ENCODE measurements at places on chromosomes 2 and 18.

DNA sequence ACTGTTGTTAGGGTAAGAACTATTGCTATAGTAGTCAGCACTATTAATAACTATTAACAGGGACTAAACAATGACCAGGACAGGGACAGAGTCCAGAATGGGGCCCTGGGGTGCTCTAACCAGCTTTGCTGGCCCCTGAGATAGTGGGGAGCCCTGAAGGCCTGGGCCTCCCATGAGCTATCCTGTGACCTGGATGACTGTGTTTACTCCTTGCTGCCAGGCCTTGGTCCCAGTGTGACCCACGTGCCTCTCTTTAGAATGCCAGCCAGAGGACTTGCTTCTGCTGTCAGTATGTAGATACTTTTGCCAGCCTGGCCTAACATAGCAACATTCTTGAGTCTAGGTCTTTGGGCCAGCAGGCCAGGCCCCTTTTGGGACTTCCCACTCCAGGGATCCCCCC, 11.4 kb downstream of the CDK5R2 start:
- DNase-seq, result no peak

DNA sequence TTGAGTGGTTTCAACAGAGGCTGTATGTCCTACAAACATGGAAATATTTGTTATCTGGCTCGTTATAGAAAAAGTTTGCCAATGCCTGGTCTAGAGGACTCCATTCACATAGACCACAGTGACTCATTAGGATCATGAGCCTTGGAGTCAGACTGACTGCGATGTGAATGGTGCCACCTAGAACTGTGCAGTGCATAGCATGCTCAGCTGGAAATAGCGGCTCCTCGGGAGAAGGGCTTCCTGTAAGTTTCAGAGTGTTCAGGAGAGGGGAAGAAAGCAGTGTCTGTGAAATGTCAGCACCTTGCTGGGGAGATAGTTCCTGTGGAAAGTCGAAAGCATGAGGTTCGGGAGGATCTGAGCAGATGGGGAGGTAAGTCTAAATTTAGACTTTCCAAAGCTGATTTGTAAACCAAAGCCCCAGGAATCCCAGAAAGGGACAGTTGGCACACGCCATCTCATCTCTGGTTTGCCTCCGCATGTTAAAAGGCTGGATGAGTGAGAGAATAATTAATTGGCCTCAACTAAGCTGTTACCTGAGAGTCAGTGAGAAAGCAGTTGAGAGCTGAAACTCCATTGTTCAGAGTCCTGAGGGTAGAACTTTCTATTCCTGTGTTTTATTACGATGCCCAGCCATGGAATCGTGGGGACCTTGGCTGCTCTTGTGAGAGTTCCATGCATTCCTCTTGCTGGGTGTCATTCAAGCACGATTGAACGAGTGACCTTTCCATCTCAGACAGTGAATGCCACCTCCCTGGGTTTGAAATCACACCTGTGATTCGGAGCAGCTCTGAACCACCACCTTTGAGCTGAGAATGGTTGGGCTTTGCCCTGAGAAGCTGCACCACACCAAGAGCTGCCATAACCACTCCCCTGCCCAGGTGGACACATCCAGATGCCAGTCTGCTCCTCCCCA, 99.5 kb downstream of the MAPK4 start:
- no peak for DNase-seq

DNA sequence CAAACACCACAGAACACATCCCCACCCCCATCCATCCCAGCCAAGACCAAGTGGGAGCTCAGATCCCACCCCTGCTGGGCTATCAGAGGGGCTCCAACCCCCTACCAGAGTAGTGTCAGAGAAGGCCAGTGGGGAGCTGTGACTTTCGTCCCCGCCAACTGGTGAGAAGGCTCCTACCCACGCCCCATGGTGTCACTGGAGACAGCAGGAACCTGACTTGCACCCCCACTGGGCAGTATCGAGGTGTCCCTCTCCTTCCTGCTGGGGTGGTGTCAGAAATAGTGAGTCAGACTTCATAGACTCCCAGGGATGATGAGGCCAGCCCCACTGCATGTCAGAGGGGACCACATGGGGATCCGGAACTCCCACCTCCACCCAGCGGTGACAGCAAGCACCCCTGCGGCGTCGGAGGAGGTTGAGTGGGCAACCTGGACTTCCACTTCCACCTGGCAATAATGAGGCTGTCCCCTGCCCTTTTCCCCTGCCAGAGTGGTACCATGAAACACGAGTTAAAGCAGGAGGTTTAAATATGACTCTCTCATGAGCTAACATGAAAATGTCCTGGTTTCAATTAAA, 106.7 kb downstream of the CTIF start:
- DNase-seq, result no peak

- DNase-seq, result no peak
These were observed 32.3 kb downstream of the RALBP1 start for GRCh38 chr18:9507565-9508088.

DNA sequence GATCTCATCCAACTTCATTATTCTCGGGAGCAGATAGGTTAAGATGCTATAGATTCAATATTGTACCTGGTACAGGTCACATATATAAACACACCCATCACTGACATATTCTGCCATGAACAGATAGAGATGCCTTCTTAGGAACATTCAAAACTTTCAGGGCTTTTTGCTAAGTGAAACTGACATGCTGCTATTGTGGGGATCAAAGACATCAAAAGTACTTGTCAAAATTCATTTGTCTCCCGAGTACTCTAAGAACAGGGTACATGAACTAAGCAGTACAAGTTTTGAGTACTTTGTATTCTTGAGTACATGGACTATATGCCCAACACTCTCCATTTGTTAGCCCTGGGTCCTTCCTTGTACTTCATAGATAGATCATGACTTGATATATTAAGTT, 173.5 kb downstream of the FSHR start:
- no peak for DNase-seq

GRCh38 chr18:6022845-6023244, 127.5 kb upstream of the TMEM200C start:
- no peak for DNase-seq

DNA sequence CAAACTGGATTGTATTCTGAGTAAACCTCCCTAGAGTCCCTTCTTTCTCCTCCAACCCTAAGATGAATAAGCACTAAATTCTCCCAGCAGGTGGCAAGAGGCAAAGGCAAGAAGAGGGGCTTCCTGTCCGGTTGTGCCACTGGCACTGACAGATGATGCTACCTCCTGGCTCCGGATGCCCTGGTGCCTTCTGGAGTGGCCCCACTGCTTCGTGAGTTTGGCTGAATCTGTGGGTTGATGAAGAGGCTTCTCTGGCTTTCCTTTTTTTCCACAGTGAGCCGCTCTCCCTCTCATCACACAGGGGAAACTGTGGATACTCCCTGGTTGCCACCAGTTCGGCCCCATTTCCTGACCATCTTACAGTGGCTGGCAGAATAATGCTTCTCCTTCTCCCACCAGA, 404.7 kb downstream of the GALR1 start:
- DNase-seq, result no peak

DNA sequence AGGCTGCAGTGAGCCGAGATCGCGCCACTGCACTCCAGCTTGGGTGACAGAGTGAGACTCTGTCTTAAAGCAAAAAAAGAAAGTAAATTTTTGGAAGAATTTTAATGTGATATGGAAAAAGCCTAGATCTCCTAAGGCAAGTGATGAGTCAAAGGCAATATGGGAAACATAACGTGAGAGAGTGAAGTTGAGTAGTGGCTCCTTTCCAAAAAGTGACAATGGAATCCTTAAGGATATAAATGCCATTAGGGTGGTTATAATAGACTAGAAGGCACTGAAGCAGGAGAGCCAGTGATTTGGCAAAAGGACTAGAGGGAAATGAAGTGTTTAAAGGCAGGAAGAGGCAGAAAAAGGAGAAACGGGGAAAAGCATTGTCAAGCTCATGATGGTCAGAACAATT, 25.6 kb downstream of the ARHGAP28 start:
- DNase-seq, result no peak

DNA sequence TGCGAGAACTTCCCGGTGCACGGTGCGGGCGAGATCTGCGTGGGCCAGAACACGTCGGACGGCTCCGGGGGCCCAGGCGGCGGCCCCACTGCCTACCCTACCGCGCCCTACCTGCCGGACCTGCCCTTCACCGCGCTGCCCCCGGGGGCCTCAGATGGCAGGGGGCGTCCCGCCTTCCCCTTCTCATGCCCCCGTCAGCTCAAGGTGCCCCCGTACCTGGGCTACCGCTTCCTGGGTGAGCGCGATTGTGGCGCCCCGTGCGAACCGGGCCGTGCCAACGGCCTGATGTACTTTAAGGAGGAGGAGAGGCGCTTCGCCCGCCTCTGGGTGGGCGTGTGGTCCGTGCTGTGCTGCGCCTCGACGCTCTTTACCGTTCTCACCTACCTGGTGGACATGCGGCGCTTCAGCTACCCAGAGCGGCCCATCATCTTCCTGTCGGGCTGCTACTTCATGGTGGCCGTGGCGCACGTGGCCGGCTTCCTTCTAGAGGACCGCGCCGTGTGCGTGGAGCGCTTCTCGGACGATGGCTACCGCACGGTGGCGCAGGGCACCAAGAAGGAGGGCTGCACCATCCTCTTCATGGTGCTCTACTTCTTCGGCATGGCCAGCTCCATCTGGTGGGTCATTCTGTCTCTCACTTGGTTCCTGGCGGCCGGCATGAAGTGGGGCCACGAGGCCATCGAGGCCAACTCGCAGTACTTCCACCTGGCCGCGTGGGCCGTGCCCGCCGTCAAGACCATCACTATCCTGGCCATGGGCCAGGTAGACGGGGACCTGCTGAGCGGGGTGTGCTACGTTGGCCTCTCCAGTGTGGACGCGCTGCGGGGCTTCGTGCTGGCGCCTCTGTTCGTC, 1.7 kb downstream of the FZD7 start:
- DNase-seq, result no peak

GRCh38 chr2:121092095-121092494, 192.9 kb downstream of the TFCP2L1 start:
- no peak for DNase-seq

GRCh38 chr2:101500860-101501259, 25.9 kb upstream of the RFX8 start:
- DNase-seq, result no peak

Measured in CD4-positive, alpha-beta T cell treated with Interleukin-2 at 100 ng/mL for 4 hours (primary cell).